Stimulated activated CD8-positive, alpha-beta memory T cell treated with anti-CD3 and anti-CD28 coated beads, Interleukin-2, amount 100 ng/mL, for 1 hour (primary cell): ENCODE measurements at places on chromosomes 5 and 9.

GRCh38 chr5:377326-377981 is 55.9 kb downstream of the AHRR start:
- DNase-seq = no peak

DNA sequence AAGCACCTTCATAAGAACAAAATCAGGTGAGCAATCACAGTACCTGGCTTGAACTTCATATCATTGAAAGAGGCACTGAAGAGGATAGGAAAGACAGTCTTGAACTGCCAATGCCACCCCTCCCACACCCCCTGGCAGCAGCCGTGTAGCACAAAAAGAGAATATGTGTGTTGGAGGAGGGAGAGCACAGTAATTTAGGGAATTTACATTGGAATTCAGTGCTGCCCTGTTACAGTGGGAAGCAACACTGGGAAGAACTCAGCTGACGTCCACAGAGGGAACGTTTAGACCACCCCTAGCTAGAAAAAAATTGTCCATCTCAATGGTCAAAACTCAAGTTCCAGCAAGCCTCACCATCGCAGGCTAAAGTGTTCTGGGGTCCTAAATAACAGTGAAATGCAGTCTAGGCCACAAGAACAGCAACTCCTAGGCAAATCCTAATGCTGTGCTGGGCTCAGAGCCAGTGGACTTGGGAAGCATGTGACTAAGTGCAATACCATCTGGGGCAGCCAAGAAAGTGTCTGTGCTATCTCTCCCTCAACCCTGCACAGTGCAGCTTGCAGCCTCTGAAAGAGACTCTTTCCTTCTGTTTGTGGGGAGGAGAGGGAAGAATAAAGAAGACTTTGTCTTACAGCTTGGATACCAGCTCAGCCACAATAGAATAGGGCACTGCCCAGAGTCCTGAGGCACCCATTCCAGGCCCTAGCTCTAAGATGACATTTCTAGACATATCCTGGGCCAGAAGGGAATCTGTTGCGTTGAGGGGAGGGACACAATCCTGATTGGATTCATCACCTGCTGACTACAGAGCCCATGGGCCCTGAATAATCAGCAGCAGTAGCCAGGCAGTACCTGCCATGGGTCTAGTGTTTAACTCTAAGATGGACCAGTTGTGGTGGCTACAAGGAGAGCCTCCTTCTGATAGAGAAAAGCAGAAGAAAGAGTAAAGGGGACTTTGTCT is 62.1 kb upstream of the VLDLR start:
- no peak for DNase-seq

GRCh38 chr5:135138116-135138850 is 104.3 kb upstream of the PITX1 start:
- no peak for DNase-seq

GRCh38 chr5:154967421-154968024 is 26.6 kb downstream of the MRPL22 start:
- DNase-seq = no peak

DNA sequence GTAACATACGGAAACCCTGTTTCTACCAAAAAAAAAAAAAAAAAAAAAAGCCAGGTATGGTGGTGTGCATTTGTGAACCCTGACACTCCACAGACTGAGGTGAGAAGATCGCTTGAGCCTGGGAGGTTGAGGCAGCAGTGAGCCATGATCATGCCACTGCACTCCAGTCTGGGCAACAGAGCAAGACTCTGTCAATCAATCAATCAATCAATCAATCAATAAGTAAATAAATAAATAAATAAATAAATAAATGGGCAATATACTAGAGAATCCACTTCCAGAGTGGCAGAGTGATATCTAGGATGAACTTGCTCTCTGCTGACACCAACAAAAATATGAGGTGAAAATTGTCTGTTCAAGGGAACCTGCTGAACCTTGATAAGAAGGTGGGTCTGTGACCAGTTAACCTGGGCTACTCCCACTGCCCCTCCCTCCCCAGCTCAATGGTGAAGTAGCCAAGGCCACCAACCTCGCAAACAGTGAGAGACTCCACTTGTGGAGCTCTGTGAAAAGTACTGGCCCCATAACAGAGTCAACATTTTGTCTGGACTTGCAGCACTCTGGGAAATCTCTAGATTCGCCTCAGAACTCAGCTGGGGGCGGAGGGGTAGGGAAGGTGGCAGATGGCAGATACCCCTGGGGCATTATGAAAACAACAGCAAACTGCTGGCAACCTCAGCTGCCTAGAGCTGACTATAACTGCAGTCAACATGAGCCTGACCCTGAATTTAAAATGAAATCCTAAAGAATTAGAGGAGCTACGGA is 163.7 kb downstream of the ROR2 start:
- no peak for DNase-seq

DNA sequence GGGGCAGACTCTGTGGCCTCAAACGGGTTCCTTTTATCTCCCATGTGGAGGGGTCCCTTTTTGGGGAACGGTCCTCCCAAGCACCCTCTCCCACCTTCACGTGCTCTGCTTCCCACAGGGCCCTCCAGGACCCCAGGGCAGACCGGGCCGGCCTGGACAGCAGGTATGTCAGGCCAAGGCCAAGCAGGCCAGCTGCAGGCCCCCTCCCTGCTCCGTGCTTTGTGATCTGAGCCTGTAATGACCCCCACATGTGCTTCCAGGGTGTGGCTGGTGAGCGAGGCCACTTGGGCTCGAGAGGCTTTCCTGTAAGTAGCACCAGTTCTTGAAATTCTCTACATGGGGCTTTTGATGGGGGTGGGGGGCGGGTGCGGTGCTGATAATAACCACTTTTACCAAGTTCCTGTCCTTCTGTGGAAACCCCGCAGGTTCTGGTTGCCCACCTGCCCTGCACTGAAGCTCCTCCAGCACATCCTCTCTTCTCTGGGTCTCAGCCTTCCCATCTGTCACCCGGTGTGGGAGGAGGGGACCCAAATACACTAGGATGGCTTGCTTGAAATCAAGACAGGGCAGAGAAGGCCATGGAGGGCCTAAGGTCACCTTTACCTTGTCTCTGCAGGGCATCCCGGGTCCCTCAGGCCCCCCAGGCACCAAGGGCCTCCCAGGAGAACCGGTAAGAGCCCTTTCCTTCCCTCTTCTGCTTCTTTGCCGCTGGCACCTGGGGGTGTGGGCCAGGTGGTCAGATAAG is 57.9 kb upstream of the ORM1 start:
- DNase-seq = no peak

DNA sequence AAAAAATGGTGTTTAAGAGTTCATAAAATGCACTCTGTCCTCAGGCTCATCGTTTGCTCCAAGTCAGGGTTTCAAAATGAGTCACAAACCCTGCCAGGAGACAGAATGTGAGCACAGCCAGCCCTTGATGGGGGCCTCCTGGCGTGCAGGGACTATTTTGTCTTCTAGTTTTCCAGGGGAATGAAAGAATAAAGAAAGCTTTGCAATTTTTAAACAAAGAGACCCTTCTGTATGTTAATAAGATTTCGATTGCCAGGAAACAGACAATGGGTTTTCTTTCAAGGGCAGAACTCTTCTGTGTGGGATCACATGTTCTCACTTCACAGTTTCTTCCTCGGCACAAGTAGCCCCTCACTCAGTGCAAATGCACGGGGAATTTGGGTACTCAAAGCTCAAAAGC is 121.4 kb upstream of the C6 start:
- DNase-seq = no peak

DNA sequence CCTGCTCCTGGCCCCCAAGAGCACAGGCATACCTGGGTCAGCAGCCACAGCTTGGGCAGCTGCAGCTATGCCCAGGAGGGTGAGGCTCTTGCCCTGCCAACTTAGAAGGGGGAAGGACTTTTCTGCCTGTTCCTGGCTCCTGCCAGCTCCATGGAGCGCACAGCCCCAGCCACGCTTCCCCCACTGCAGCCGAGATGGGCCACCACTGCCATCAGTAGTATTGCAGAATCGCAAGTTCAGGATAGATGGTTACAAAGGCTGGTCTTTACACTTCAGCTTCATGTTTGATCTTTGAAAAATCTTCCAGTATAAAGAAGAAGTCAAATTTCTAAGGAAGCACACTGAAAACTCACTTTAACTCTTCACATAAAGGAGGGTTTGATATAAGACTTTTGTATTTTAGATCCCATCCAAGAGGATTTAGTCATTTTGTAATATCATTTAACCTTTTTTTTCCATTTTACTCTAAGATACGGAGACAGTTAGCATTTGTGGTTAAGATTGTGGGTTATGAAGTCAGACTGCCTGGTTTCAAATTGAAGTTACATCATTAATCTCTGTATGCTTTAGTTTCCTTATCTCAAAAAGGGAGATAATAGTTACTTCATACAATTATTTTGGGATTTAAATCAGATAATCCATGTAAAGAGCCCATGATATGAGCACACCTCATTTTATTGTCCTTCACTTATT is 81.8 kb downstream of the NLN start:
- DNase-seq = no peak

DNA sequence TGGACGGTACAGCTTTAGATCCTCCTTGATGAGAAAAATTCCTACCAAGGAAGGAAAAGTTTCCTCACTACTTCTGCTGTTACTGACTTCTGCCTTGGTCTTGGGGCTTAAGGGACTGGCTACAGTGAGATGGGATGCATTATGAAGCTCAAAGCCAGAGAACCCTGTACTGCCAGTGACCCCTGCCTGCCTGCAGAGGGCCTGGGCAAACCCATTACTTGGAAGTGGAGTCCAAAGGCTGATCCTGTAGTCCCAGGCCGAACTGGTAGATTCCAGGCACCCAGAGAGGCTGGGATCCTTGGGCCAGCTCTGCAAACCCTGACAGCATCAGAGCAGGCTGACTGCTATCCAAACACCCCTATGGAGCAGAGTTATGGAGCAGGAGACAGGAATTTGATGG is 25.7 kb upstream of the NR5A1 start:
- no peak for DNase-seq

DNA sequence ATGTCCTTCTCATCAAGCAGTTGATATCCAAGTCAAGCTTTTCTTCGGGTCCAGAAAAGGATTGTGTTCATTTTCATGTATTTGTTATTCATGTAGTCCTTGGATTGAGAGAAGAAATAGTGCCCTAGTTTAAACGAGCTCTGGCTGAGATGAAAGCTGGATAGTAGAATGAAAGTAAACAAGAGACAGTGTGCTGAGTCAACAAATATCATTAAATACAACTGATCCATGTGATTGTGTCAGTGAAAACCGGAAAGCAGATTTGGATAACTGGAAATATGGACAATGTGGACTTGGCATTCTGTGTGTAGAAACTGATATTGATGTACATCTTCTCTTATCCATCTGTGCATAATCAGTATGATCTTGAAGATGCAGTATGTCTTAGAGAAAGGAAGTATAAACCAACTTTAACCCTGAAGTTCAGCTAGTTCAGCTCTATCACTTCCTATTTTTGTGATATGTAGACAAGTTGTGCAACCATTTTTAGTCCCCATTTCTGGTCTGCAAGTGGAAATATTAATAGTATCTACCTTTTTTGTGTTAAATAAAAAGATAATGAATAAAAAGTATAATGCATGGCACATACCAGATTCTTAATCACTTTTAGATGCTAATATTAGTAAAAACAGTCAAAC is 4.4 kb downstream of the MUSK start:
- DNase-seq = no peak
